Dermis blood vessel endothelial cell (primary cell): ENCODE measurements at places on chromosomes 7 and 10. TPM values are rescaled to one million over a fixed set of nuclear protein-coding genes. Genes with fewer than 3 reads are reported as not detected.

CTNNA3 gene
- under 0.01 TPM in 1 of 2 replicates, not detected in the other for total RNA-seq

CUX1 gene
- total RNA-seq, result 39.5 and 42.5 TPM in 2 replicates

TET1 gene
- 1.2 TPM in 2 replicates for total RNA-seq

AGR2 gene
- 0.51 TPM in 1 of 2 replicates, not detected in the other for total RNA-seq

FGFBP3 gene
- 0.34 and 0.56 TPM in 2 replicates for total RNA-seq

NME8 gene
- not detected in 2 replicates for total RNA-seq

GPR158 gene
- not detected in 2 replicates for total RNA-seq

HHEX gene
- total RNA-seq, result 56.7 and 66.9 TPM in 2 replicates

AKR1C8 gene
- 1.5 TPM in 1 of 2 replicates, not detected in the other for total RNA-seq

CFAP58 gene
- total RNA-seq, result 0.85 and 1.2 TPM in 2 replicates

CEP55 gene
- total RNA-seq, result 18.9 and 100 TPM in 2 replicates

ABCC2 gene
- total RNA-seq, result 0.79 and 1.5 TPM in 2 replicates

TEX36 gene
- total RNA-seq, result not detected in 2 replicates

CCDC3 gene
- 0.28 and 1.4 TPM in 2 replicates for total RNA-seq

ENO4 gene
- total RNA-seq, result not detected in 2 replicates

NEBL gene
- total RNA-seq, result 2.6 and 2.9 TPM in 2 replicates

NT5C2 gene
- total RNA-seq, result 80.2 and 83.2 TPM in 2 replicates

AUTS2 gene
- 0.60 and 1.2 TPM in 2 replicates for total RNA-seq

FEZF1 gene
- not detected in 2 replicates for total RNA-seq

C1QL3 gene
- total RNA-seq, result 0.17 and 0.33 TPM in 2 replicates

CPN1 gene
- not detected in 2 replicates for total RNA-seq

PLPP4 gene
- total RNA-seq, result under 0.01 TPM in 1 of 2 replicates, not detected in the other

PSMG3 gene
- total RNA-seq, result 12.6 and 20.1 TPM in 2 replicates

ELN gene
- total RNA-seq, result 4.4 and 5.4 TPM in 2 replicates

CLCN1 gene
- not detected in 2 replicates for total RNA-seq

MLXIPL gene
- not detected in 2 replicates for total RNA-seq

SERPINE1 gene
- total RNA-seq, result 289 and 399 TPM in 2 replicates

RADIL gene
- total RNA-seq, result 3.9 and 4.1 TPM in 2 replicates

PTPRZ1 gene
- total RNA-seq, result under 0.01 TPM in 2 replicates

GRM3 gene
- total RNA-seq, result not detected in 2 replicates

RPEL1 gene
- total RNA-seq, result 0.09 and 0.17 TPM in 2 replicates

PRRT4 gene
- total RNA-seq, result not detected in 2 replicates

NPY gene
- not detected in 2 replicates for total RNA-seq

WNT8B gene
- total RNA-seq, result not detected in 2 replicates

TSPAN12 gene
- total RNA-seq, result 74.5 and 83.4 TPM in 2 replicates

PHKG1 gene
- 0.34 and 0.60 TPM in 2 replicates for total RNA-seq

ARHGEF5 gene
- total RNA-seq, result 0.17 and 0.28 TPM in 2 replicates

MYH16 gene
- total RNA-seq, result 0.19 TPM in 1 of 2 replicates, not detected in the other

SYT15 gene
- 0.51 and 1.5 TPM in 2 replicates for total RNA-seq

SLC39A12 gene
- under 0.01 TPM in 1 of 2 replicates, not detected in the other for total RNA-seq

LRRC18 gene
- not detected in 2 replicates for total RNA-seq

CALCR gene
- total RNA-seq, result not detected in 2 replicates

GFRA1 gene
- total RNA-seq, result 36.4 and 51.3 TPM in 2 replicates

VWA2 gene
- not detected in 2 replicates for total RNA-seq

FOXI2 gene
- total RNA-seq, result not detected in 2 replicates

WAPL gene
- total RNA-seq, result 46.5 and 62.3 TPM in 2 replicates

NEURL1 gene
- total RNA-seq, result 0.19 TPM in 1 of 2 replicates, not detected in the other

HGF gene
- 3.4 and 8.8 TPM in 2 replicates for total RNA-seq

CCSER2 gene
- 22.5 and 32.7 TPM in 2 replicates for total RNA-seq

TMEM176B gene
- not detected in 2 replicates for total RNA-seq

GBF1 gene
- 17.5 and 40.3 TPM in 2 replicates for total RNA-seq

FAM25A gene
- total RNA-seq, result not detected in 2 replicates
